Left forelimb (tissue), 1 donor: ENCODE measurements at places on chromosomes 1 and 21.

DNA sequence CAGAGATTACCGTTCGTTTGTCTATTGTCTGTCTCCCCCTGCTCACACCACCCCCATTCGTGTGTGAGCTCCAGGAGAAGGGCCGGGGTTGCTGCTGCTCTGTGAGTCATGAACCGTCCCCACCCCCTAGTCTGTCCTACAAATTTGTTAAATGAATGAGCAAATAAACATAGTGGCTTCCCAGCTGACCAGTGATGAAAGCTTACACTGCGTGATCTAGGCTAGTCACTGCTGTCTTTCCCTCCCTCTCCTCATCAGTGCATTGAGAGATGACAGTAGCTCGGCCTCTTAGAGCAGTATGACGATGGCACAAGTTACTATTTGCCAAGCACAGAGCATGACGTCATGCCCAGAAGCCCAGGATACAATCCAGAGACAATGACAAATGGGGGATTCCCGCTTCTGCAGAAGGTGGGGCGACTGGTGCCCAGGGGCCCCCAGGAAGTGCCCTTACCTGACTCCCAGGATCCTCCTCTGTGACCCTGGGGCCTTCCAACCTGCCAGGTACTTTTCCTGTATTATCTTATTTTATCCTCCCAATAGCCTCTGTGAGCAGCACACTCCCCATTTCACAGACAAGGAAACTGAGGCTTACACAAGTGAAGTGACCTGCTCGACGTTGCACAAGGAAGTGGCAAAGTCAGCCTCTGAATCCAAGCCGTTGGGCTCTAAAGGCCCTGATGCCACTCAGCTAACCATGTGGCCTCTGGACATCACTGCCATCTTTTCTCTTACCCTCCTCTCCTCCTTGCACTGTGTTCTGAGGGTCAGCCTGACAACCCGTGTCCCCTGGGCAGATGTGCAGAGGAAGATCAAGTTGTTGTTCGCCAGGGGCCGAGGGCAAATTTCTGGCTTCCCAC, 8.6 kb upstream of the EPHA2 start:
- DNase-seq, result no peak

- DNase-seq, result peak; percentile 80
Measured at GRCh38 chr21:29299046-29299915, 559 bp downstream of the BACH1 start.

DNA sequence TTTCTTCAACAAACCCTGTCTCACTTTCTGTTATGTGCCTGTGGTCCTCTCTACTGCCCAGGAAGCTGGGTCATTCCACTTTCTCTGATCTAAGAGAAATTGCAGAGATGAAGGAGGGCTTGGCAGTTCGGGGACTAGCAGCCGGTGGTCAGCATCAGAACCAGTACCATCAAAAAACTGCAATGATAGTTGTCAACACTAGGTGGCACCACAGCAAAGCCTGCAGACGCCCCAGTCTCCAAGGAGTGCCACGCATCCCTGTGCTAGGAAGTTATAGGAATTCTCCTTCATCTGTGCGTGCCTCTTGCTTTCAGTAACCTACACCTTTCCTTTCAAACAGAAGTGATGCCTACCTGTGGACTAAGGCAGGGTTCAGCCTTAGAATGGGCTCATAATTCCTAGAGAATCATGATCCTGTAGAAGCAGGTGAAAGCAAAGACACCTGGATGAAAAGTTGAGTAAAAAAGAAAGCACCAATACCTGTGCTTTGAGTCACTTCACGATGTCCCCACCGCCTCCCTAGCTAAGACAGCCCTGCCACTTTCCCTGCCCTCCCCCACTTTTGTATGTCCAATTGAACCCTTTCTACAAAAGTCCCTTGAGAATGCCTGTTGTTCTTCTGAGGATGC, 129.2 kb downstream of the ADAMTS1 start:
- no peak for DNase-seq

GRCh38 chr1:240722788-240723187, 110.8 kb upstream of the GREM2 start:
- no peak for DNase-seq

DNA sequence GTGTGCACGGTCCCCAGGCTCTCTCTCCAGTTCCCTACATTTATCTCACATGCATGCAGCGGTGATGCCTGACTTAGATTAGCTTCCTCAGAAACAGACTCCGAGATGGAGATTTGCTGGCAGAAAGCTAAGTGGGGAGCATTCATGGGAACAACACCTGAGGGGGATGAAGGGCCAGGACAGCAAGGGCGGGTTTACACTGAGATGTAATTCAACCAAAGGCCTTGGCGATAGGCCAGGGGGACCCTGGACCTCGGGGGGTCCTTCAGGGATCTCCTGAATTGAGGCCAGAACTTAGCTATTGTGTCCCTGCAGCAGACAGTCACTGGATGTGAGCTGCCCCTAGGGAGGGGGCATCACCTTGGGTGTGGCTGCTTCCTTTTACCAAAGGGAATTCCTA, 246.1 kb upstream of the CSF3R start:
- no peak for DNase-seq

GRCh38 chr1:37434292-37435225, 39.8 kb upstream of the ZC3H12A start:
- peak; percentile 75 for DNase-seq

- DNase-seq, result no peak
Measured at GRCh38 chr1:6465461-6466005, 440 bp downstream of the TNFRSF25 start.

DNA sequence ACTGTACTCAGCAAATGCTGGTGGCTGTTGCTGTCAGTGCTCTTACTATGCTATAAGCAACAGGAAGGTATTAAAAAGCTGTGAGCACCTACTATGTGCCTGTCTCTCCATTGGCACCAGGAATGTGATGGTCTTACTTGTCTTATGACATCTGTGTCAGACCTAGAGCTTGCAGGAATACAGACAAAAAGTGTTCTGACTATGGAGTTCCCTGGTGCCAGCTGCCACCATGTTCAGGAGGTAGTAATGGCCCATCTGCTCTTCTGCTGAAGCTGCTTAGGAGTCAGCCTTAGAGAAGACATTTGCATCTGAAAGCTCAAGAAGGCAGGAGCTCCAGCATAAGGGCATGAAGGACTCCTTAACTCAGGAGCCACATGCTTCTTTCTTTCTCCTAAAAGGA, 52.3 kb downstream of the MAB21L3 start:
- no peak for DNase-seq

DNA sequence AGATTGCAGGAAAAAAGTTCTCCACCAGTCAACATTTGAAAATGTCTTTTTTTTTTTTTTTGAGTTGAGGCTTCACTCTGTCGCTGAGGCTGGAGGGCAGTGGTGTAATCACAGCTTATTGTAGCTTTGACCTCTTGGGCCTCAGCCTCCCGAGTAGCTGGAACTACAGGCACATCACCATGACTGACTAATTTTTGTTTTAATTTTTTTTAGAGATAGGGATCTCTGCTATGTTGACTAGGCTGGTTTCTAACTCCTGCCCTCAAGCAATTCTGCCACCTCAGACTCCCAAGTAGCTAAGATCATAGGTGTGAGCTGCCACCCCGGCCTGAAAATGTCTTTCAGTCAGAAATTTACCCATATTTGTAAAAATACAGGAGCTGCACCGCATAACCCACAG, 30.6 kb upstream of the USP24 start:
- DNase-seq, result no peak

- DNase-seq, result no peak
Measured at GRCh38 chr1:88763649-88764406, 79.8 kb downstream of the PKN2 start.

GRCh38 chr1:177729646-177730045, 240.2 kb downstream of the SEC16B start:
- DNase-seq, result no peak

- no peak for DNase-seq
Measured at GRCh38 chr21:31151156-31152045, 113.1 kb upstream of the KRTAP19-8 start.

- no peak for DNase-seq
Measured at GRCh38 chr1:16249596-16250241, 12.7 kb upstream of the CPLANE2 start.

- DNase-seq, result no peak
Measured at GRCh38 chr1:107600607-107601160, 364.3 kb downstream of the VAV3 start.

DNA sequence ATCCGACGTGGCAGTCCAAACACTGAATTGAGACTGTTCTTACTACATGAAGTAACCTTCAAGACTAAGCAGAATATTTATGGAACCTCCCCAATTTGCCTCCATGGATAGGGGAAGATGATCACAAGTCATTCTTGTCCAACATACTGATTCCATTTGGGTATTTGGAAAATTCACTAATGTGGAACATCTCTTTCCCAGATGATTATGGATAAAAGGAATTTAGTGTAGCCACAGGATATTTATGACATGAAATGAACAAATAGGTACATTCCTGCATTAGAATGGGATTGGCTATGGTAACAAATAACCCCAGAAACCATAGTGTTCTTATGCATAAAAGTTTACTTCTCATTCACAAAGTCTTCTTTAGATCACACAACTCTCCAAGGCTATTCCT, 40.2 kb upstream of the SGIP1 start:
- DNase-seq, result no peak

DNA sequence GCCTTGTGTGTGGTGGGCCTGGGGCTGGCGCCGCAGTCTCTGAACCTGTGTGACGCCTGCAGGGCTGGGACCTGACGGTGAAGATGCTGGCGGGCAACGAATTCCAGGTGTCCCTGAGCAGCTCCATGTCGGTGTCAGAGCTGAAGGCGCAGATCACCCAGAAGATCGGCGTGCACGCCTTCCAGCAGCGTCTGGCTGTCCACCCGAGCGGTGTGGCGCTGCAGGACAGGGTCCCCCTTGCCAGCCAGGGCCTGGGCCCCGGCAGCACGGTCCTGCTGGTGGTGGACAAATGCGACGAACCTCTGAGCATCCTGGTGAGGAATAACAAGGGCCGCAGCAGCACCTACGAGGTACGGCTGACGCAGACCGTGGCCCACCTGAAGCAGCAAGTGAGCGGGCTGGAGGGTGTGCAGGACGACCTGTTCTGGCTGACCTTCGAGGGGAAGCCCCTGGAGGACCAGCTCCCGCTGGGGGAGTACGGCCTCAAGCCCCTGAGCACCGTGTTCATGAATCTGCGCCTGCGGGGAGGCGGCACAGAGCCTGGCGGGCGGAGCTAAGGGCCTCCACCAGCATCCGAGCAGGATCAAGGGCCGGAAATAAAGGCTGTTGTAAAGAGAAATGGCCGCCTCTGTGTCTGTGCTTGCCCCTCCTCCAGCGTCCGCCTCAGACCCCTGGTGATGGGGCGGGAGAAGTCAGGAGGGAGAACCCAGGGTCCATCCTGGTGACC, 788 bp downstream of the ISG15 start:
- DNase-seq, result no peak

- DNase-seq, result no peak
Measured at GRCh38 chr1:155909894-155910293, 1.3 kb downstream of the RIT1 start.

DNA sequence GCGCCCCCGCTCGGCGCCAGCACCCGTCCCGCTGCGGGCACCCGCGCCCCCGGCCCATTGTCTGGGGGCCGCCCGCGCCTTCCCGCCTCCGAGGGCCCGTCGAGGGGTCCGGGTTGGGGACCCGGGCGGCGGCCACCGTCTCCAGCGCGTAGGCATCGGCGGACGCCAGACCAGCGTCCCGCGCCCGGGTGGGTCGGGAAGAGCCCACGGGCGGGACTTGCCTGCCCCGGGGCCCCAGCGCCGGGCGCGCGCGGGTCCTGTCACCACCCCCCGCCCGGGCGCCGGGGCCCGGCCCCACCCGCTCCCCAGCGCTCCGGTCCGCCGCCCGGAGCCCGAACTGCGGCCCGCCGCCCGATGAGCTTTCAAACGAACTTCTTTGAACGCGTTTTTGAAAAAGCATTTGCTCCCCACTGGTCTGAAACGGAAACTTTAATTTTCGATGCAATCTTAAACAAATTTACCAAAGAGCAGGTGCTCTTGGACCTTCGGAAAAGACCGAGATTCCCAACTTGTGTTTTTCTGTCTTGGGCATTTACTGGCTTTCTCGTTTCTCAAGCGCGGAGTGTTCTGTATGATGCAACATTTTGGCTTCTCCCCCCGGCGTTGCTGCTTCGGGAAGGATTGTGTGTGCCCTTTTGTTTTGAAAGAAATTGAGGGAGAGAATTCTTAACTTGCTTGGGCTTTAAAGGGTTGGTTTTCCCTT, 615 bp downstream of the CLIC4 start:
- DNase-seq, result no peak

GRCh38 chr1:229124520-229125124, 146.3 kb upstream of the RAB4A start:
- no peak for DNase-seq

DNA sequence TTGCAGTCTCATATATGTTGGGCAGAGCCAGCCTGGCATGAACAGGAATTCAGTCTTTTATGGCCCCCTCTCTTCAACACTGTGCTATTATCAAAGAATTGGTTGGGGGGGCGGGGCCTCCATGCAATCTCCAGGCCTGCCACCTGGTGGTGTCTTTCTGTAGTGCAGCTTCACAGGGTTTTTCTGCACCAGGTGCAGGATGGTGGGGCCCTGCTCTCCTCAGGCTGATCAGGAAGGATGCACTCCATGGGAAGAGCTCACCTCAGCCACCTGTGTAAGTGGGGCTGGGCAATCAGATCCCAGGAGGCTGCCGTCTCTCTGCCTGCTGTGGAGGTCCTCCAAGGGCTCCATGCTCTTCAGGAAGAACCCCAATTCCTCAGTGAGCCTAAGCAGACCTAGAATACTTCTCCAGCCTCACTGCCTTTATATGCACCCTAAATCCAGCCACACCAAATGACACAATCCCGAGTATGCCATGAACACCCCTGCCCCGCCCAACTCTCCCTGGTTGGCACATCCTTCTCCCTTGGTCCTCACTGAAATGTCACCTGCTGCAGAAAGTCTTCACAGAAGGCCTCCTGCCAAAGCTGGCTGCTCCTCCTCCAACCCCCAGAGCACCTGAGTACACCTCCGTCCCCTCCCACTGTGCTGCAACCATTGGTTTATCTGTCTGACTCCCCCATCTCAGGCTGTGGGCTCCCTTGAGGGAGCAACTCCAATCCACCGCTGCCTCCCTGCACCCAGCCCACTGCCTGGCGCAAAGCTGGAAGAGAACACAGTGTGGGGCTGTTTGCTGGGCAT, 16.5 kb downstream of the STK40 start:
- peak; percentile 83 for DNase-seq

GRCh38 chr1:59204001-59204400, 92.9 kb upstream of the FGGY start:
- no peak for DNase-seq

- DNase-seq, result no peak
Measured at GRCh38 chr1:20978413-20978812, 191.3 kb upstream of the HP1BP3 start.

DNA sequence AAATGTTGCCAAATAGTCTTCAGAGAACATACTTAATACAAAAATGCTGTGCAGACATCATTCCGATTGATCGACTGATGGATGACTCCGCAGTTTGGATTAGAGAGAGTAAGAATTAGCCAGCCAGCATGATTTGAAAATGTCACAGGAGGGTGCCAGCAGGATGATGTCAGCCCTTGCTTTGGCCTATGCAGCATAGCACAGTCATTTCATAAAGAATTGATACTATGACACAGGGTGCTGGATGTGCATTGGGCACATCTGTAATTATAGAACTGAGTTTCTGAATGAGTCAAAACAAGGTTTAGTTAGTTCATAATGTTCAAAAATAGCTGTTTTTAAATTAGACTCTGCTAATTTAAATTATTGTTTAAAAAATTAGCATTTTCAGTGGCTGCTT, 21.6 kb upstream of the TRAF5 start:
- no peak for DNase-seq
